ENCODE measurements at places on chromosomes 2 and 18. TPM values are rescaled to one million over a fixed set of nuclear protein-coding genes. Genes with fewer than 3 reads are reported as not detected.

GRCh38 chr2:177585234-177585863 is 192.8 kb downstream of the AGPS start:
- no peak for DNase-seq

DNA sequence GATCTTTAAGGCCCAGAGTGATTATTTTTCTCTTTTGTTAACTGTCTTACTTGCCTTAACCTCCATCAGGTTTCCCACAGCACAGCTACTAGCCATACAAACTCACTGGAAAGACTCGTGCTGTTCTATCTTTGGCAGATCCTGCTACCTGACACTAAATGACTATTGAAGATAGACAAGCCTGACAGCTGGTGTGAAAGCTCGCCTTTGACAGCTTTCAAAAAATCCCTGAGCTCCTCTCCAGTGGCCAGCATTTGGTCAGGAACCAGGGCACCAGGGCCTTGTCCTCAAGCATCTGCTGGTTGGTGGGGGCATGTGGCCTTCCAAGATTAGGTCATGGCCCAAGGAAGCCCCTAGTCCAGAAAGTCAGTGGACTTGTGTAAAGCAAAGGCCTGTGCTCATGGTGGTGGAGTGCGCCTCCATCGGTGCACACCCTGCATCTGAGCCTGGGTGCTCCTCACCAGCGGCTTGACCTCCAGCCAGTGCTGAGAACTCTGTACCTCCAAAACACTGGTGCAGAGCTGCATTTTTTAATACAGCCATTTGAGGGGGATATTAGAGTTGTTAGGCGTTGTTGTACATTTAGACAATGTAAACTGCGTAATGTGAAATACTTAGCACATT is 158.5 kb downstream of the NCK2 start:
- no peak for DNase-seq

The HOXD12 gene
- not detected for total RNA-seq

The RALB gene
- 46.5 TPM for total RNA-seq

GRCh38 chr2:65390134-65390533 is 42.3 kb downstream of the SPRED2 start:
- DNase-seq = no peak

GRCh38 chr2:191927319-191927867 is 80.5 kb upstream of the CAVIN2 start:
- peak; percentile 97 for DNase-seq

GRCh38 chr2:185645529-185645928 is 93.1 kb upstream of the FSIP2 start:
- no peak for DNase-seq

The CFC1 gene
- not detected for total RNA-seq

The TAF1B gene
- total RNA-seq = 25.5 TPM

The MAL gene
- total RNA-seq = not detected

The C2orf92 gene
- total RNA-seq = 5.3 TPM

GRCh38 chr2:20594048-20594750 is 56.7 kb downstream of the HS1BP3 start:
- DNase-seq = no peak

DNA sequence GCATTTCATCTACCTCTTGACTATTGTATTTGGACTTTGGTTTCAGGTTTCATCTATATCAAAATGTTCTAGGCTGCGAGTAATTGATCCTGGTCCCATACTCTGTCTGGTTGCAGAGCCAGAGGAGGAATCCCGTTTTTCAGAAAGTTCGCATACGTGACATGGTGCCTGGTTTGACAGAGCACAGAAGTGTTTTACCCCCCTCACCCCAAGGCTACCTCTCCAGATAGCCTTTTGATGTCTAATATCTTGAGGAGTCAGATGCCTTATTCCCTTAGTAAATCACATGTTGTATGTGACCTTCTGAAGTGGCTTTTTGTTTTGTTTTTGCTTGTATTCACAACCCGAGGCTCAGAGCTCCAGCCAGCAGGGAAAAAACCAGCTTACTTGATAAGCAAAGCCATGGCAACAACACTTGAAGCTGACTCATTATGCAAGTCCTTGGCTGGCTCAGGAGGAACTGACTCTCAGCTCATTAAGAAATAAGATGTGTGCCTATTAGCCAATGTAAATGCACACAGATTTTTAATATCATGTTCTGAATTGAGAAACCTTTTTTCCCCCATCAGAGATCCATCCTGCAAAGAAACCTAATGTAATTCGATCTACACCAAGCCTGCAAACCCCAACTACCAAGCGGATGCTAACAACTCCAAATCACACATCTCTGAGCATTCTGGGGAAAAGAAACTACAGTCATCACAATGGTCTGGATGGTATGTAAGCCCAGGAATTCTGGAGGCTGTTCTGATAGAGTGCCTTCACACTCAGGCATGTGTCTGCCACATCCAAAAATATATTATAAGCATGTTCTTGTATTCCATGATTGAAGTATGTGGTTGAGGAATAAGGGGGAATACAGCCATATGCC is 41.4 kb downstream of the OXER1 start:
- peak; percentile 69 for DNase-seq

DNA sequence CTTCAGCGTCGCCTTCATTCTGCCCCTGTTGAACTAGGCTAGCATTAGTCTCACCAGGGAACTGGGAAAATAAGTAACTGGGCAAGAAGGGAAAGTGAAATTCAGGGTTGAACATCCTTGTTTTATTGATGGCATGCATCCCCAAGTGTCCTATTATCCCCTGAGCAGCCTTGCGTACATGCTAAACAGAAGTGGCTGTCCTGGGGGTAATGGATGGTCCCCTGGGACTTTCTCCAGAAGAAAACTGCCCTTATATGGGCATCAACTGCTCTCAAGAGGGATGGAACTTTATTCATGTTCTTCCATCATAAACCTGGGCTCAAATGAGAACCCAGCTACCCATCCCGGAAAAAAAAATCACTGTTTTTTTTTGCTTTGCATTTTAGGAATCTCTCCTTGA is 11.8 kb upstream of the SMIM21 start:
- DNase-seq = no peak

- no peak for DNase-seq
These were observed 110.6 kb upstream of the DLX2 start for GRCh38 chr2:172213116-172213860.

DNA sequence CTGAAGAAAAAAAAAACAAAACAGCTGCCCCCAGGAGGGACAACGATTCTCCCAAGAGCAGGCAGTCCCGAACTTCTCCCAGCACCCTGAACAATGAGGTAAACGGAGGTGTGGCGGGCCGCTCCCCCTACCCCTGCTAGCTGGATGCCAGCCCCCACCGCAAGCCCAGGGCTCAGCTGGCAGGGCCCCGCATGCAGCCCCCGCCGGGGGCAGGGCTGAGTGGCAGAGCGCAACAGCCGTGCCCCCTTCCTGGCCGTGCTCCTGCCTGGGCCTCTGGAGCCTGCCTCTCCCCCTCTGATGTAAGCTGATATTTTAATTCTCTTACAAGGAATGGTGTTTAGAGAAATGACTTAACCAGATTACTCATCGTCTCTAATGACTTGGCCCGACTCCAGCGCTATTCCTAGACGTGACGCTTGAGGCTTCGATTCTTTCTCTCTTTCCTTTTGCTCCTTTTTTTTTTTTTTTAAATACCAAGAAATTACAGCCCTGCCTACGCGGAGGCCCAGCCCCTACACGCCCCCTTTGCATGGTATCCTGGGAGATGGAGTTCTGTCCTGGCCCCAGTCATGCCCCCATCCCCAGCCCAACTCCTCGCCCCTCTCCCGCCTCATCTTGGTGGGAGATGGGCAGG is 4.6 kb upstream of the ARID5A start:
- peak; percentile 100 for DNase-seq

The INHA gene
- total RNA-seq = 2.2 TPM

- DNase-seq = no peak
These were observed 30.9 kb downstream of the LPIN2 start for GRCh38 chr18:2982022-2982421.

- no peak for DNase-seq
These were observed 55.6 kb upstream of the SPAG16 start for GRCh38 chr2:213228638-213229037.

GRCh38 chr2:45700407-45701013 is 49.0 kb downstream of the PRKCE start:
- no peak for DNase-seq

The ASIC4 gene
- total RNA-seq = 0.17 TPM

DNA sequence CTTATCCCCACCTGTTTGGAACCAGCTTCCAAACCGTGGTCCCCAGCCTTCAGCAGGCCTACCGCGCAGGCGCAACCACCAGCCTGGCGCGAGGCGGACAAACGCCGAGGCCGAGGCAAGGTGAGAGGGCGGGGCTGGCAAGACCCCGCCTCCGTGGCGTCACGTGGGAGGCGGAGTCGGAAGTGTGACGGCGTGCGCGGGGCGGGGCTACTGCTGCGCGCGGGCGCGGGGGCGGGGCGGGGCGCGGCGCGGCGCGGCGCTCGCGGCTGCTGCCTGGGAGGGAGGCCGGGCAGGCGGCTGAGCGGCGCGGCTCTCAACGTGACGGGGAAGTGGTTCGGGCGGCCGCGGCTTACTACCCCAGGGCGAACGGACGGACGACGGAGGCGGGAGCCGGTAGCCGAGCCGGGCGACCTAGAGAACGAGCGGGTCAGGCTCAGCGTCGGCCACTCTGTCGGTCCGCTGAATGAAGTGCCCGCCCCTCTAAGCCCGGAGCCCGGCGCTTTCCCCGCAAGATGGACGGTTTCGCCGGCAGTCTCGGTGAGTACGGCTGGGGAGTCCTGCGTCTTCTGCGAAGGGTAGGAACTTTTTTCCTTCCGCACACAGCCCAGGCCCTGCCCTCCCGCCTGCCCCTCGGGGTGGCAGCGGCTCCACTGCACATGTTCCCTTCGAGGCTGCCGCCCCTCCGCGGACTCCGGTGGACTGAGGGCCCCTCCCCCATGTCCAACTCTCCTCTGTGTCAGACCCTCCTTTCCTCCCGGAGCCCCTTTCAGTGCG is at the start of gene EML4:
Gene EML4, plus strand, starts transcription at position 254 of the 774 bp plus-strand sequence. Its CDS starts 259 bp downstream, at position 513.
- peak; percentile 87 for DNase-seq

DNA sequence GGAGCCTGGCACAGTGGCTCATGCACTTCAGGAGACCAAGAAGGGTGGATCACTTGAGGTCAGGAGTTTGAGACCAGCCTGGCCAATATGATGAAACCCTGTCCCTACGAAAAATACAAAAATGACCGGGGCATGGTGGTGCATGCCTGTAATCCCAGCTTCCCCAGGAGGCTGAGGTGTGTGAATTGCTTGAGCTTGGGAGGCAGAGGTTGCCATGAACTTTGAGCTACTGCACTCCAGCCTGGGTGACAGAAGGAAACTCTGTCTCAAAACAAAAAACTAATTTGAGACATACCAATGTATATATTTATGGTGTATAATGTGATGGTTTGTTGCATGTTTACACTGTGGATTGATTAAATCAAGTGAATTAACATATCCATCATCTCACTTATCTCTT is 21.8 kb upstream of the ZNF512 start:
- DNase-seq = no peak

DNA sequence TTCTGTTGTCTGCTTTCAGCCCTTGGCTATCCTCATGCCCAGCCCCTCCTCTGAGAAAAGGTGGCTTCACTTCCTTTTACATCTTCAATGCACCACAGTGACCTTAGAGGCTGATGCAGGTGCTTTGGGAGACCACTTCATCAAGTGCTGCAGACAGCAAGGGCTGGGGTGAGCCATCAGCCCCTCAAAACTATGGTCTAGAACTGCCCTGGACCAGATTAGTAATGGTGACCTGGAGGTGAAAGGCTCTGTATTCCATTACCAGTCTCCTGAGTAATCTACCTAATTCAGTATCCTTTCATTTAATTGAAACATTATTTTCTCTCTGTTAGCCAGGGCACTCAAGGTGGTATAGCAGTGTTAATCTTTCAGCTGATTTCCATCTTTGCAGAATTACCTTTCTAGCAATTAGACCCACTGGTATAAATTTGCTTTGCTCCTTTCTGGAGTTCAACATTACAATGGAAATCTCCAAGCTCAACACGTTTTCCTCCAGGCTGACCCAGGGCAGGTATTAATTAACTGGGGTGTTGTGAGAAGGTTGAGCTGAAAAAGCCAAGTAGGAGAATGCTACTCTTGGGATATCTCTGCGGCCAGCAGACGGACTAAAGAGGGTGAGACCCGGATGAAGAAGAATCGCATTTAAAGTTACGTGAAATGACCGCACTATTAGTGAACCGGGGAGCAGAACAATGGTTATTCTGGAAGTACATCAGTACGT is 469.0 kb downstream of the MEIS1 start:
- no peak for DNase-seq

DNA sequence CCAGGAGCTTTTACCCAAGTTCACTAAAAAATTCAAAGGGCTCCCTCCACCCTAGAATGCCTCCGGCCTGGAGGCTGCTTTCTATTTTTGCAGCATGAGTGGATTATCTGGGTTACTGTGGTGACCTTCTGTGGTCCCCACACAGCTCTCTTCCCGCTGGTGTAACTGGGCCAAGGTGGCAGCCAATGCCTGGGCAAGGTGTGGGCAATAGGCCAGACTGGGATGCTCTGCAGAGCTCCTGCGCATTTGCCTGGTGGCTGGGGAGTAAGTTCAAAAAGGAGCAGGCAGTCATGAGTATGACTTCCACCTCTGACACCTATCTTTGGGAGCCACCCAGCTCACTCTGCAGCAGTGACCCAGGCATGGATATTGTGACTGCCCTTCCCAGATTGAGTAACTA is 130.5 kb upstream of the SPRED2 start:
- DNase-seq = no peak

The DHRS9 gene
- total RNA-seq = not detected

The NAT8 gene
- not detected for total RNA-seq

DNA sequence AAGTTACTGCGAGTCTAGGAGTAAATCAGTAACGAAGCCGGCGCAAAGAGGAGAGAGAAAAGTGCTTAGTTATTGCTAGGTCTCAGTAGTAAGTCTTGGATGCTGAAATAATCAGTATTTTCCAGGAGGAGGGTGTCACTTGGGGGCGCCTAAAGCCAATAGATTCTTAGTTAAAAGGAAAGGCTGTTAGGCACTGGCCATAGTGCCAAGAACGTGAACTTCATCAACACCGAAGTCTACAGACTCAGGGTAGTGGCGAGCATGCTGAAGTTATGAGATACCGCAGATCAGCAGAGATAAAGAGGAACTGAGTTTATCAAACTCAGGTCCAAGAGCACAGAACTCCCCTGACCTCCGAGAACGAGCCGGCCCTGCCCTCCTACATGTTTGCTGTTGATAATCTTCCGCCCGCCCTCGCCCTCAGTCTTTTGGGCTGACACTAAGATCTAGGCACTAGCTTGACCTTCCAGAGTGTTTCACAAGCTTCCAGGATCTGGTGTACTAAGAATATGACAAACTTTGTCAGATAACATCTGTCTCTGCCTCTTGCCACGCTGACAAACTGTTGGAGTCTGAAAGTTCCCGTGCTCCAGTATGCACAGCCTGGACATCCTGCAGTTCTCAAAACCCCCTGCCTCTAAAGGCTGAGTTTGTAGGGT is 49.2 kb downstream of the CYB5A start:
- DNase-seq = no peak

GRCh38 chr2:177393203-177393755 is 706 bp downstream of the AGPS start:
- DNase-seq = peak; percentile 14

DNA sequence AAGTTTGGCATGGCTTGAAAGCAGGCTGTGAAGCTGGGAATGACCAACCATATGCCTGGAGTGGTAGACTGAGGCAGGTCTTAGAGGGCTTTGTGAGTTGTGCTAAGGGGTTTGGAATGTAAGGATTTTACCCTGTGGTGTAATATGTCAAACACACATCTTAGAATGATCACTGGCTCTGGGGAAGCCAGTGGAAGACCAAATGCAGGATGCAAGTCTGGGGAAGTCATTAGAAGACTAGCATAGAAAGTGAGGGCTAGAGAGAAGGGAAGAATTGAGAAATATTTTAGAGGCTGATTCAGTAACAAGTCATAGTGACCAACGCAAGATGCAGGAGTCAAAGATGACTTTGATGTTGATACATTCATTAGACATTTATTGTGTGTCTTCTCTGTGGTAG is 3.5 kb upstream of the FHOD3 start:
- DNase-seq = no peak

- no peak for DNase-seq
These were observed 133.4 kb downstream of the RTP5 start for GRCh38 chr2:242002944-242003343.

Measured in MCF 10A (cell line).